Naive B cell (primary cell): ENCODE measurements at places on chromosomes 5 and 9.

GRCh38 chr5:53924392-53924791, 364.0 kb downstream of the NDUFS4 start:
- no peak for DNase-seq

DNA sequence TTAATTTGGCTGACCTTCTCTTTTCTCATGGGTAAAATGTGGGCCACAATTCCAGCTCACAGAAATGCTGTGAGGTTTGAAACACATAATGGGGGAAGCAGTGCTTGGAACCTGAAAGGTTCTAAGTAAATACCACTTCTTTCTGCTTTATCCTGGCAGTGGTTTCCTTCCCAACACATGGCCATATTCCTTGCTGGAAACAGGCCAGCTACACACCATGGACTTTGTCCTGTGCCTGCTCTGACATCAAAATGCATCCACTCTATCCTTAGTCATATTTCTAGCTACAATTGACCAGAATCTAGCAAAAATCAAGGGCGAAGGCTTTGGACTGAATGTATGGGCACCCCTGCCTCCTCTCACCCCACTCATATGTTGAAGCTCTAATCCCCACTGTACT, 93.1 kb upstream of the TRPC7 start:
- no peak for DNase-seq

- DNase-seq = no peak
These were observed 18.5 kb upstream of the UGT3A1 start for GRCh38 chr5:36009698-36010097.

- no peak for DNase-seq
These were observed 234.7 kb downstream of the NMUR2 start for GRCh38 chr5:152170350-152170749.

GRCh38 chr9:89418882-89419640, 78.9 kb downstream of the SEMA4D start:
- peak; percentile 66 for DNase-seq

DNA sequence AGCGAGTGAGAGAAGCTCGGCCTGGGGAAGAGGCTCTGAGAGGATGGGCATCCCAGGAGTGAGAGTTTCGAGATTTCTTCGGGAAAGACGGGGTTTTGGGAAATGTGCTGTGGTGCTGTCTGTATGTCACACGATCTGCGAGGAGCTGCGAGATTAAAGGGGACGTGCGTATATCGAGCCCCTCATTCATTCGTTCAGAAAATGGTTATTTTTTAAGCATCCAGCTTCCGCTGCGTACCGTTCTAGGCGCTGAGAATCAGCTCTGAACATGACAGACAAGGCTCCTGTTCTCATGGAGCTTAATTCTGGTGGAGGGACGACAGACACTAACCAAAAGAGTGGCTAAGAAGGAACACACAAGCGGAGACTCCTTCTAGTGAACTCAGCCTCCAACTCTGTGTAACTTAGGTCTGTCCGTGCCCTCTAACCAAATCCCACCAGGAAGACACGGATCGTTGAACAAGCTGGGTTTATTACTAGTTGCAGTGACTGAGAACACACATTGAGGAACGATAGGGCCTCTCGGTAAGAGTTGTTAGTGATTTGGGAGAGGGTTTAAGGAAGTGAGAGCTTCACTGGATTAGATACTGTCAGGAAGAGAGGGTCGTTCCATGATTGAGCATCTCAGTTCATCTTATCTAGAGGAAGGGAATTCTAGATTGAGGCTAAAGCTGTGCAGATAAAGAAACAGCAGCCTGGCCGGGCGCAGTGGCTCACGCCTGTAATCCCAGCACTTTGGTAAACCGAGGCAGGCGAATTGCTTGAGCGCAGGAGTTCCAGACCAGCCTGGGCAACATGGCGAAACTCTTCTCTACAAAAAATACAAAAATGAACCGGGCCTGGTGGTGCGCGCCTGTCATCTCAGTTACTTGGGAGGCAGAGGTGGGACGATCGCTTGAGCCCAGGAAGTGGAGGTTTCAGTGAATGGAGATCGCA, 1.0 kb upstream of the FBXW11 start:
- no peak for DNase-seq

DNA sequence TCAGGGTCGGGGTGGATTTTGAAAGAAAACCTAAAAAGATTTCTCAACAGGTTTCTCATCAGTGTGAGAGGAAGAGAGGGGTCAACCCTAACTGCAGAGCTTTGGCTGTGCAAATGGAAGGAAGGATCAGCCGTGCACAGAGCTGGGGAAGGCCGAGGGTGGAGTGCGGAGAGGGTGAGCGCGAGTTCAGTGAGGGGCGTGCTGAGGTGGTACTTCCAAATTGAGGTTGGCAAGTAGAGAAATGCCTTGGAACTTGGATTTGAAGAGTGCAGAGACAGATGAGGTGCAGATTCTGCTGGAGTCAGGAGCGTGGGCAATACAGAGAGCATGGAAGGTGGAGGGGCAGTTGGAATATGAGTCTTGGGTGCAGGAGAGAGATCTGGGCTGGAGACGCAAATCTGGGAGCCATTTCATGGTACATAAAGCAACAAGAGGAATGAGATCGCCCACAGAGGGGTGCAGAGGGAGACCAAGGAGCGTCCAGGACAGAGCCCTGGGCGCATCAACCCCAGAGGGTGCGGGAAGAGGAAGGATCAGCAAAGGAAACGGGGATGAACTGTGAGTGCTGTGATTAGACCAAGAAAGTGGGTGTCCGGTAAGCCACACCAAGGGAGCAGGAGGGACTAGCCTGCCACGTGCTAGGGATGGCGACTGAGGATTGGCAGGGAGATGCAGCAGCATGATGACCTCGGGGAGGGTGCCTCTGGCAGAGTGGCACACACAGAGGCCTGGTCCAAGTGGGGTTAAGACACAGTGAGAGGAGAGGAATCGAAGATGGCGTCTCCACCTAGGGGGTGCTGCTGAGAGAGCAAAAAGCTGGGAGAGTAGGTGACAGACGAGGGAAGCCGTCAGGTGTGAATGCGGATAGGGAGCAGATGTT, 105.8 kb downstream of the ADAMTS2 start:
- no peak for DNase-seq

- no peak for DNase-seq
These were observed 527.0 kb downstream of the TLE1 start for GRCh38 chr9:81162361-81162760.

DNA sequence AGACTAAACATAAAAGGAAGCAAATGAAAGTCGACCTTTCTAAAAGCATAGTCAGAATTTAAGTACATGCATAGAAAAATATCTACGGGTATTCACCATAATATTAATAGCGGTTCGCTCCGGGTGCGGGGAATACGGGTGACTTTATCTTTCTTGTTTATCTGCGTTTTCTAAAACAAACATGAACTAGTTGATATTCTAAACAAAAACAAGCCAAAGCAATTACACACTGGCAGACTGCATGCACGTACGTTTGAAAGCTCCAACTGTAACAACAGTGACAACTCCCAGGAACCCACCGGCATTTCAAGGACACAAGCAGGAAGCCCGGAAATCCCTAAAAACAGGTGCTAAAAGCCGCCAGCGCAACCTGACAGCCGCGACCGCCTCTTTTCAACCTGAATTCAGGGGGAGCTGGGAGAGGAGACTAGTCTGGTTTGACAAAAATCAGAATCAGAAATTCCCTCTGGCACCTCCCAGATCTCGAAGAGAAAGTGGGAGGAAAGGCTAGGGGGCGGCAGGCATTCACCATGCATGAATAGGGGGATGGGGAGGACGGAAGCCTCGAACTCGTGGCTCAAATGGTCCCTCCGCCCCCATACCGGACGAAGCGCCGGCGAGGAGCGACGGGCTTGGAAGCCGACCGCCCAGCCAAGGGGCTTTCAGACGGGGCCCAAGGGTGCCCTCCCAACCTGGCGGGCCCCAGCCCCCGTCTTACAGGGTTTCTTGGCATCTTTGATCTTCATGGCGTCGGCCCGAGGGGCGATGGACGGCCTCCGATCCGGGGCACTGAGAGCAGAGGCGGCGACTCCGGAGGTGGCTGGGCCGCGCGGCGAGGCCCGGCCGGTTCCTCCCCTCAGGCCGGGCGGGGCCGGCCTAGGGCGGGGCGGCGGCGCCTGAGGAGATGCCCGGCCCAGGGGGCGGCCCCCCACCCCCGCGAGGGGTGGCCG, at the start of gene PANK3:
PANK3 (minus strand) TSS at position 831 of the 950 bp plus-strand sequence; CDS start at position 746, 85 bp downstream.
- no peak for DNase-seq

DNA sequence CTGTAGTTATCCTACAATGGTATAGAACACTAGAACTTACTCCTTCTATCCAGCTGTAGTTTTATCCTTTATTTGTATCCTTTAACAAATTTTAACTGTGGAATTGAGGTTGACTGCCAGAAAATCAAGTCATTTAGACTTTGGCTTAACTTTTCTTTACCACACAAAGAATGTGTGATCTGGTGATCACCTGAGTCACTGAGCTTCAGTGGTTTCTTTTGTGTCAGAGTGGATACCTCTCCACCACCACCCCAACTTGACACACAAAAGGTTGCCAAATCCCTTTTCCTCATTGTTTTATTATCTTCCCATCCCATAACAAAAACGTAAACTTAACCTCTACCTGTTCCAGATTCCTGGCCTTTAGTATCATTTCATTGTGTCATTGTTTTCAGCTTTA, 5.5 kb downstream of the OTULIN start:
- DNase-seq = no peak

- no peak for DNase-seq
These were observed 233.0 kb downstream of the CD180 start for GRCh38 chr5:66963559-66963971.

- no peak for DNase-seq
These were observed 117.1 kb downstream of the ICE1 start for GRCh38 chr5:5539590-5539989.

DNA sequence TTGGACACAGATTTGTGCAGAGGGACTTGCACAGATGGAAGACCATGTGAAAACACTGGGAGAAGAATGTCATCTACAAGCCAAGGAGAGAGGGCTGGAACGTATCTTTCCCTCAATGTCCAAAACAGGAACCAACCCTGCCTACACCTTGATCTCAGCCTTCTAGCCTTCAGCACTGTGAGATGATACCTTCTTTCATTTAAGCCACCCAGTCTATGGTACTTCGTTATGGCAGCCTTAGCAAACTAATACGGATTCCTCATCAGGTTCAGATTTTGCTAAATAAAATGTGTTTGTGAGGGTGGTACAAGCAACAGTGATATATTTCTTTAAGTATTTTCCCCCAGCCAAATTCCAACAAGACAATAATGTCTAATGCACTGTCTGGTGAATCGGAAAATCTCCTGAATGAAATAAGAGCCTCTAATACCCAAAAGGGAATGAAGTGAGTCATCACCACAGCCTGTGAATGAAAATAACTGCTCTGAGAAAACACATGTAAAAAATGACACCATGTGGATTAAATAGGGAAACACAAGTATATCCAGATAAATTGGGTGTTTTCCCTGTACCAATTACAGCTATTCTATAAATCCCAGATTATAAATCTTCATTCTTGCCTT, 182.8 kb upstream of the TARS1 start:
- DNase-seq = no peak

- no peak for DNase-seq
These were observed 90.9 kb upstream of the SLCO6A1 start for GRCh38 chr5:102589661-102590060.

DNA sequence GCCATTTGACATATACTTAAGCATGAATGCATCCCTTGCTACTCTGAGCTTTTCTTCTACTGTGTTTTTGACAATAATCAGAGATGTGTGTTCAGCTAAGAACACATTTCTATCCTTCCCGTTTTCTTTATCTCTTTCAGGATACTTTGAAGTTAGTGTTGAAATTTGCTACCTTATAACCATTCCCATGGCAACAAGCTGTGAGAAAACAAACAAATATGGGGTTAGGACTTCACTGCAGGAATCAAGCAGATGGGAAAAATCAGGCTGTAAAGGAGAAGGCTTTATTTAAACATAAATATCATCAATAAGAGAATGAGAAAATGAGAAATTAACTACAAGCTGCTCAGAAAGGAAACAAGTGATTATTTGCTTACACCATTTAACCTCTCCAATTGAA, 35.2 kb downstream of the ZCCHC9 start:
- no peak for DNase-seq

- DNase-seq = no peak
These were observed 30.0 kb downstream of the SPEF2 start for GRCh38 chr5:35647712-35648111.

GRCh38 chr5:54093861-54094260, 216.5 kb downstream of the ARL15 start:
- no peak for DNase-seq

GRCh38 chr9:17635115-17635890, 56.4 kb downstream of the SH3GL2 start:
- no peak for DNase-seq

DNA sequence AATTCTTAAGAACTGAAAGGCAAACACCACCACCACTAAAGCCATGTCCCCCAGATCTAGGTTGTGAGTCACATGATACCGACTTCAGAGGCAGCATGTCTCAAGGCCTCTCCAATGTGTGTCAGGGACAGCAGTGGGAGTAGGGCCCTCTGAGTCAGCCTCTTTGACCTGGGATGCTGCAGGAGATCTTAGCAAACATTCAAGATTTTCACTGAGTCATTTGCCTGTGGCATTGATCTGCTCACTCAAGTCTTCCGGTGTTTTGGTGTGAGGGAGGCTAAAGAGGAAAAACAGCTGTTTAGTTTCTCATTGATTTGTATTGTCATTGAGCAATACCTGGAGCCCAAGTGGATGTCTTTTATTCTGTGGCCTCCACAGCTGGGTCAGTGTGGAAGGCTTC, 36.1 kb downstream of the TMC1 start:
- DNase-seq = no peak

DNA sequence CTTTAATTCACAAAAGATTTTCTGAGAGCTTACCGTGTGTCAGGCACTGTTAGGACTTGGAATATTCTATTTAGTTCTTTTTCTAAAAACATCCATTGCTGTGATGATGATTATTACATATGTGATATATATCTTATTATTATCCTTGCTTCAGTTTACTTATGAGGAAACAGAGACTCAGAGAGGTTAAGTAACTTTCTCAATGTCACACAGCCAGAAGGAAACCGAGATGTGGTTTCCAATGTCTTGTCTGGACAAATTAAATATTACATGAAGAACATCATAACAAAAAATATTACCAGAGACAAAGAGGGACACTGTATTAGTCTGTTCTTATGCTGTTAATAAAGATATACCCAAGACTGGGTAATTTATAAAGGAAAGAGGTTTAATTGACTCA, 125.5 kb upstream of the DAP start:
- no peak for DNase-seq

- DNase-seq = no peak
These were observed 8.7 kb downstream of the ERAP2 start for GRCh38 chr5:96884995-96885394.

DNA sequence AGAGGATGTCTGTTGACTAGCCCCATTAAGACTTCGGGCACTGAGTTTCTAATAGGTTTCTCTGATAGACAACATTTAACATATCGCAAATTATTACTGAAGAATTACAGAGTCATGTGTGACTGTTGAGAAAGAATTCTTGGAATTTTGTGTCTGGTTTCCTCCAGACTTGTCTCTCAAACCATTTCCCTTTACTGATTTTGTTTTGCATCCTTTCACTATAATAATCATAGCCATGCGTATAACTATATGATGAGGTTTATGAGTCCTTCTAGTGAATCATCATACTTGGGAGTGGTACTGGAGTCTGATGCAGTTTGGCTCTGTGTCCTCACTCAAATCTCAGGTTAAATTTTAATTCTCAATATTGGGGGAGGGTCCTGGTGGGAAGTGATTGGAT, 27.0 kb downstream of the ZNF169 start:
- no peak for DNase-seq

GRCh38 chr5:38426986-38427950, 129.2 kb downstream of the LIFR start:
- no peak for DNase-seq
